ENCODE measurements at places on chromosomes 12 and 14.
A peak's percentile ranks its signal among the peaks of the same experiment; 100 is the strongest.

DNA sequence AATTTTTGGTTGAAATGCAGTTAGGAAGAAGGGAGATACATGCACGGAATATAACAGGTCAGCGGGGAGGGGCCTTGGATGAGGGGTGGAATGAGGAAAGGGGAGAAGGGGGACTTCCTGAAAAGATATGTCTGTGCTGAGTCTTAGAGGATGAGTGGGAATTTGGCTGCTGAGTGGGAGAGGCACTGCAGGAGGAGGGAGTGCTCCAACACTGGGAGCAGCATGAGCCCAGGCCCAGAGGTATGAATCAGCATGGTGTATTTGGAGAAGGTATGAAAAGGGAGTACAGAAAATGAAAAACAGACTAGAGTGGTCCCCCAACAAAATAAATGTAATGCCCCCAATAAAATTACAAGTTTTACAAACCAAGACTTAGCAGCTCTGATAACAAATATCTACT, 394.4 kb downstream of the IPO8 start:
- no peak for DNase-seq

DNA sequence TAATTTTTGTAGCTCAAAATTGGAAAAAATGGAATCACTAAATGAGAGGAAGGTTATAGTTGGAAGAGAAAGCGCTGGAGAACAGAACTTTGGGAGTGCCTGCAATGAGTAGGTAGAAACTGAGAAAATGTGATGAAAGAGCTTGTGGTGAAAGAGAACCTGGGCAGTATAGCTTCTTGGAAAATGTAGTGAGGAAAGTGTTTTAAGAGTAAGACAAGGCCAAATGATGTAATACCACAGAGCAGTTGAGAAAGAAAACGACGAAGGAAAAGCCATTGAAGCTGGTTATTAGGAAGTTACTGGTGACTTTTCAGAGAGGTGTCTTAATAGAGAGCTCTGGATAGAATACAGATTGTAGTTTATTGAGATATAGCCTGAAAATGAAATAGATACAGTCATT, 255.3 kb downstream of the AEBP2 start:
- DNase-seq = no peak

GRCh38 chr14:101972126-101972866, 7.9 kb downstream of the DYNC1H1 start:
- DNase-seq = peak; percentile 46

DNA sequence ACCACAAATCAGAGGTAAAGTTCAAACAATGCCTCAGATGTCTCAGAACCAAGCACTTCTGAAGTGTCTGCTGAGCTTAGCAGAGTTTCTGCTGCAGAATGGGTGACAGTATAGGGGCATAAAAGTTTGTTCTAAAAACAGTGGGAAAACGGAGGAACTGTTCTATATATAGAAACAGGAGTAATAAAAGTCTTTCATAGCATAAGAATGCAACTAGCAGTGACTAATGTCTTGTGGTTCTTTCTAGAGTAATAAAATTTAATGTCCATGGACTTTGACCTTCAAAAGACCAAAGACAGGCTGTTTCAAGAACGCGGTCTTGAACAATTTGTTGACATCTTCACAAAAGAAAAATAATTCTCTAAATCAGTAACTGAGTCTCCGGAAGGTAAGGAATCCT, 107.5 kb upstream of the FAR2 start:
- no peak for DNase-seq

- DNase-seq = no peak
These were observed 31.5 kb downstream of the SLC6A12 start for GRCh38 chr12:182381-182892.

- DNase-seq = no peak
These were observed 72.1 kb downstream of the EMP1 start for GRCh38 chr12:13268581-13268980.

DNA sequence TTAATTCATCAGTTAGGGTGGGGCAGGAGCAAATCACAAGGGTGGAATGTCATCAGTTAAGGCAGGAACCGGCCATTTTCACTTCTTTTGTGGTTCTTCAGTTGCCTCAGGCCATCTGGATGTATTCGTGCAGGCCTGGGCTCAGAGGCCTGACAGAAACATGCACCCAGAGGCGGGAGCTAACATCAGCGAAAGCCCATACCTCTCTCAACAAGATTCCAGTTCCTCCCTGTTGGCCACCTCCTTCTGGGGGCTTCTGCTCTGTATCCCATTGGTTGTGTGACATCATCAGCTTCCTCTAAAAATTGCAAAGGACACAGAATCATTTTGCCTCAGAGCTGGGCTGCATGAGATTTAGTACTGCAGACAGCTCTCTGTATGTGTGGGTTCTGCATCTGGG, 134.3 kb downstream of the ZNF664 start:
- DNase-seq = no peak

GRCh38 chr14:33686856-33687255, 264.0 kb downstream of the EGLN3 start:
- no peak for DNase-seq

GRCh38 chr12:32921397-32921796, 24.8 kb upstream of the PKP2 start:
- no peak for DNase-seq

- DNase-seq = no peak
These were observed 477.0 kb downstream of the PCNX1 start for GRCh38 chr14:71384007-71384845.

GRCh38 chr14:89469210-89470198, 52.5 kb upstream of the FOXN3 start:
- no peak for DNase-seq

- no peak for DNase-seq
These were observed 164.0 kb upstream of the PZP start for GRCh38 chr12:9372202-9372601.

DNA sequence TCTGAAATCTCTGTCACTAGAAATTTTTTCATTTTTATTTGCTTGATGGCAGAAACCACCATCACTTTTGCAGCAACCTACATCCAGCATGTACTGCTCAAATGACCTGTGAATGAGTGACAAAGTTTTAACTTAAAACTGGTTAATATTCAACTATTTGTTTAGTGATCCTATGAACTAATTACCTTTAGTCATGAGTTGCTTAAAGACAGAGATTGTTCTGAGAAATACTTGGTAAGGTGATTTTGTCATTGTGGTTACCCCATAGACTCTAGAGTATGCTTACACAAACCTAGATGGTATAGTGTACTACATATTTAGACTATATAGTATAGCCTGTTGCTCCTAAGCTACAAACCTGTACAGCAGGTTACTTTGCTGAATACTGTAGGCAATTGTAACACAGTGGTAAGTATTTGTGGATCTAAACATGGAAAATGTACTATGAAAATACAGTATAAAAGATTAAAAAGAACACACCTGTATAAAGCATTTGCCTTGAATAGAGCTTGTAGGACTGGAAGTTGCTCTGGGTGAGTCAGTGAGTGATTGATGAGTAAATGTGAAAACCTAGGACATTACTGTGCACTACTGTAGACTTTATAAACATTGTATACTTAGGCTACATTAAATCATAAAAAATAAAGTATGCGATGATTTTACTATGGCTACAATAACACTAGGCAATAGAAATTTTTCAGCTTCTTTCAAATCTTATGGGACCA, 256.6 kb upstream of the PPFIA2 start:
- no peak for DNase-seq

DNA sequence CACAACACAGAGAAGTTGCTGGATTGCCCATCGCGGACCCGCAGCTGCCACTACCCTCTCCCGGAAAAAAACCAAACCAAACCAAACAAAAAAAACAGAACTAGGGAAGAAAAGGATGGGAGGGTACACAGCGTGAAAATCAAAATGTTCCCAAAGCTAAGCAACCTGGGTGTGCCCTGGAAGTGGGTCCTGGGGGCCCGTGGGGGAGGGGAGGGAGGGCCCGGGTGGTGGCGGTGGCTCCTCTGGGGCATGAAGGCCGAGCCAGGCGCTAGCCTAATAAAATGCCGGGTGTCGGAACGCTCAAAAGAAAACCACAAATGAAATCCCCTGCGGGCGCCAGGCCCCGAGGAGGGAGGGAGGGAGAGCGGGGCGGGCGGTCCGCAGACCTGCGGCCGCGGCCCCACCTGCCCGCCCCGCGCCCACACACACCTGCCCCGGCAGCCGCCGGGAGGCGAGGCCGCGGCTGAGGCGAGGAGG, 787 bp downstream of the HECTD4 start:
- peak; percentile 40 for DNase-seq

DNA sequence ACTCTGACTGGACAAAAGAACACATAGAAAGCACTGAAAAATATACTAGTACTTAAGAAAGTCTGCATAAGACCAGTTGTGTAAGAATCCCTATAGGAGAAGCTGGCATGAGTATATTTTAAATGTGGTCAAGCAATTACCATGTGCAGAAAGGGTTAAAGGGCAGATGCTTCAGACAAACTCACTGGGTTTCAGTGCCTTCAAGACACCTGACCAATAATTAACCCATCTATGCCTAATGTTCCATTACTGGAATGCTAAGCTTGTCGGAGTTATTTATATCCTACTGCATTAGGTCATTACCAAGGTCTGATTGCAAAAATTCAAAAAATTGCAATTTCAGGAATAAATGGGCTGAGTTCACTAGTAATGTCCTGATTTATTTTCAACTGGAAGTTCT, 41.3 kb downstream of the HNRNPC start:
- no peak for DNase-seq

DNA sequence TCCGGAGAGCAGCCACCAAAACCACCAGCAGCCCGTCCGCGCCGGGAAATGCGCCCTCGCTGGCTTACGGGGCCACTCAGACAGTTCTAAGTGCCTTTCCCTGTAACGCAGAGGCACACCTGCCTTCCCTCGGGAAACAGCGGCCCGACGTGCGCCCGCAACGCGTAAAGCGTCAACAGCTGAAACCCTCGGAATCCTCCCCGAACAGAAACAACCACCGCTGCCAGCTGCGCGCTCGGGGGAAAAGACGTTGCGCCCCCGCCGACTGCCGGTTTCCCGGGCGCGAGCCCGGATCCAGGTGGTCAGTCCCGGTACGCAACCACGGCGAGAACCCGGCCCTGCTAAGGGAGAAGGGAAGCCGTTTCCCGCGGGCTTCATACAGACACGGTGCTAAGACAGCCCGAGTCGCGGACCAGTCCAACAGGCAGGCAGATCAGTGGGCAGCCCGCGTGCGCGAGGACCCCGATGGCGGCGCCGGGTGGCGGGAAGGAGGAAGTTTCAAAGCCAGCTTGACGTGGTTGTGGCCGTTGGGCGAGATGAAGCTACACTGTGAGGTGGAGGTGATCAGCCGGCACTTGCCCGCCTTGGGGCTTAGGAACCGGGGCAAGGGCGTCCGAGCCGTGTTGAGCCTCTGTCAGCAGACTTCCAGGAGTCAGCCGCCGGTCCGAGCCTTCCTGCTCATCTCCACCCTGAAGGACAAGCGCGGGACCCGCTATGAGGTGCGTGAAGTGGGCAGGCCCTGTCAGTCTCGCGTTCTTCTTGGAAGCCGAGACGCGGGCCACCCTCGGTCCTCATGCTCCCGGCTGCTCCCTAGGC, at the start of gene LRR1:
Gene LRR1 (plus strand): TSS at position 456 of the 816 bp plus-strand sequence. CDS start 81 bp downstream, at position 537.
- DNase-seq = peak; percentile 84

DNA sequence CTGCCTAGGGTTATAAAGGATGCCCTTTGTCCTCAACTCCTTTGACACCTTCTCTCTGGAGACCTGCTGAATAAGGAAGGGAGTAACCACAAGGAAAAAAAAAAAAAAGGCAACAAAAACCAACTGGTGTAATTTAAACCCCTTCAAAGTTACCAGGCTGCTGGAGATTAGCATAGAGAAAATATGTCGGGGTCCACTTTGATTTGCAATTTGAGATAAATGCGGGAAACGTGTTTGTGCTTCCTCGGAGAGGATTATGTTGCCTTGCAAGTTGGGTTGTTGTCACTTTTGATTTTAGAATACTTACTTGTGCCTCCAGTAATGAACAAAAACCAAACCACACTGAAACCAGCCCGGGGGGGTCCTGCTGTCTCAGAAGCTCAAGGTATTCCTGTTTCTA, 200.2 kb upstream of the MYL2 start:
- DNase-seq = no peak

DNA sequence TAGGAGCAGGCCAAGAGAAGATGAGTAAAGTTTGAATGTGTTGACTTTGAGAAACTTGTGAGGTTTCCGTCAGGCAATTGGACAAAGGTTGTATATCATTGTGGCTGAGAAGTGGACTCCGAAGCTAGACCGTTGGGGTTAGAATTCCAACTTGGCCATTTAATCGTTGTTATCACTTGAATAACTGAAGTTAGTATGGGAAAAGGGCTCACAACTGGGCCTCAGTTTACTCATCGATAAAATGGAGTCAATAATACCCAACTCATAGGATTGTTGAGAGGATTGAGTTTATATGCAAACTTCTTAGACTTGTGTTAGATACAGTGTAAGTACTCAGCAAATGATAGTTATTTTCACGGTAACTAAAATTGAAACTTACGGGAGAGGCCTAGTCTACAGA, 846 bp downstream of the SLIRP start:
- DNase-seq = no peak

DNA sequence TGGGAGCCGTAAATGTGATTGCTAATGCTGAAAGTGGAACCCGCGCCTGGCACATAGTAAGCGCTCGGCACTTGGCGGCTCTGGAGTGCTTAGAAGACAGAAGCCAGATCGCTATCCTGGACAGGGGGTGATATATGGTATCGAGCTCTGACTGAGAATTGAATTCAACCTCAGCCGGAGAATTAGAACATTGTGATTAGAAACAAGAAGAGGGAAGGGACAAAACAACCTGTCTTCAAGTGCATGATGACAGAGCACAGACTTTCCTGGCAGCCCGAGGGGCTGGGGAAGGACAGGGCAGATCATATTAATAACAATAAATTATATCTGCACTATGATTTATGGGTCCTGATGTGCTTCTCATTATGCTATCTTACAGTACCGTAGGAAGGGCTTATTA, 66.9 kb upstream of the TBX3 start:
- DNase-seq = no peak

DNA sequence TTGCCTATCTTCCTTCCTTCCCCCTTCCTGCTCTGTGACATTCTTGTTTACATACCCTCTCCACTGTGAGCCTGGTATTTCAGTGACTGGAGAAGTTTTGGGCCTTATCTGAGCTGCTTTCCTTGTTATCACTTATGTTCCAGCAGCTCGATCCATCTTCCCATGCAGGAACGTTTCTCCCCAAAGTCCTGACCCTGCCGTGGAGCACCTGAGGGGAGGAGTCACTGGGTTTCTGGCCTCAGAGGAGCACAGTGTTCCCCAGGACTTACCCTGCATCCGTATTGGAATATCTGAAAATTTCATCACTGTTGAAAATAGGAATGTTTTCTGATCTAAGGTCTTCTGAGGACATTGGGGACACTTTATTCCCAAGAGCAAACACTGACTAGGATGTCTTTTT, 141.8 kb downstream of the CACNA1C start:
- no peak for DNase-seq

DNA sequence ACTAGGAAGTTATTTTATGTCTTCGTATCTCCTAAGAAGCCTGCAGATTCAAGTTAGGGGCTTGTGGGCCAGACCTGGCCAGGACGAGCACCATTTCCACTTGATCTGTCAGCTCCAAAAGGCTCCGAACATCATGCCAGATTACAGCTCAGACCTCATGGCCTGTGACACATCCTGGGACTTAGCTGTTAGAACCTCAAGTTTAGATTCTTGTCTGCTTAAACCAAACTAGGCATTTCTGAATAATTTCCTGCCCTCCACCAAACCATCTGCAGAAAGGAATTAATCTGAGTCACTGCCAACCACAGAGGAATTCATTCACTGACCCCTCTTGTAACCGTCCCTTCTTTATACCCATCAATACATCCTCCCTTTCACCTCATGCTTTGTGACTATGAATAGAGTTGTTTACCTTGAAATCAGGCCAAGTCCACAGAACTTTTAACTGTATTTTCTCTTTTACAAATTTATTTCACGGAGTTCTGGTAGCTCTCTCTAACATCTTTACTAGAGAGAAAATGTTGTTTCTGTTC, 120.3 kb downstream of the FBXL14 start:
- no peak for DNase-seq

- DNase-seq = no peak
These were observed 39.8 kb downstream of the BAZ2A start for GRCh38 chr12:56590237-56590830.
